Right cardiac atrium (tissue), 5 donors: ENCODE measurements at places on chromosomes 2 and 18. TPM values are rescaled to one million over a fixed set of nuclear protein-coding genes. Genes with fewer than 3 reads are reported as not detected.

DNA sequence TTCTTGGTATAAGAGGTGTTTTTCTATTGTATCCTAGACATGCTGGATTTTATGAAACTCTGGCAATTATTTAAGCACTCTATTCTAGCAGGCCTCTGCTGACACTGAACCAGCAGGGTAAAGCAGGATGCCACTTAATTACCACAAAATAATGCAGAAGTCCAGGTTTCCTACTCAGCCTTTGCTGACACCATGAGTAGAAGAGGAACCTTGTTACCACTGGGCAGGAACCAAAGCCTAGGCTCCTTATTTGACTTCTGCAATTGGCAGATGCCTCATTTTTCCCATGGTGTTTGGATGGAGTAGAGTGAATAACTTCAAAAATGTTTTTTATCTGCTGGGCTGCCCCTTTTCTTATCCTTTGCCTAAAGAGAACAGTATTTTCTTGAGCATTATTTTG is 60.8 kb downstream of the THNSL2 start:
- DNase-seq = no peak

- no peak for DNase-seq
These were observed 724.6 kb upstream of the SALL3 start for GRCh38 chr18:78255013-78255412.

ZFP36L2 gene
- total RNA-seq = 66.4 TPM

- DNase-seq = no peak
These were observed 35.4 kb downstream of the CFAP221 start for GRCh38 chr2:119579424-119580295.

GRCh38 chr18:52339891-52340371 is at the start of gene DCC:
DCC (plus strand) TSS chr18:52340197; CDS start chr18:52340788, 591 bp downstream.
- no peak for DNase-seq

- DNase-seq = no peak
These were observed 65.8 kb downstream of the BOD1L2 start for GRCh38 chr18:57212678-57213077.

GRCh38 chr2:211957799-211958198 is 580.8 kb downstream of the ERBB4 start:
- no peak for DNase-seq

DNA sequence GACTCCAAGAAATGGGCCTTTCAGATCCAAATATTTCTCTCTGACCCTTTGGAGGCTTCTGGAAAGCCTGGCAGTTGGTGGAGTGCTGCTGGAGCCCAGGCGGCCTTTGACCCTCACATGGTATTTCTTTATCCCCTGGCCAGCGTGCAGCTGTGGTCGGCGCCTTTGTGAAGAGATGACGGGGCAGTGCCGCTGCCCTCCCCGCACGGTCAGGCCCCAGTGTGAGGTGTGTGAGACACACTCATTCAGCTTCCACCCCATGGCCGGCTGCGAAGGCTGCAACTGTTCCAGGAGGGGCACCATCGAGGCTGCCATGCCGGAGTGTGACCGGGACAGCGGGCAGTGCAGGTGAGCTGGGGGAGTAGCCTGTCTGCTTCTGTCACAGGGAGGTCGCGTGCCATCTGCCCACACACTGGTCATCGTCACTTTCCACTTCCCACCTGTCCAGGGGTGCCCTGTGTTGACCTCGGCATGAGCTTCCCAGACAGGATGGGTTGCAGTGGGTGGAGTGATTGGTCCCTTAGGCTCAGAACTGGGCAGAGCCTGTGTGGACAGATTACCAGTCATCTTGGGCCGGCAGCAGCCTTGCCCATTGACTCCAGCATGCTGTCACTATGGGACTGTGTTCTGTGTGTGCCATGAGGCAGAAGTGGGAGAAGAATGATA is 158.2 kb downstream of the LAMA3 start:
- no peak for DNase-seq

GRCh38 chr2:188787658-188788240 is 186.4 kb upstream of the COL3A1 start:
- DNase-seq = no peak

DNA sequence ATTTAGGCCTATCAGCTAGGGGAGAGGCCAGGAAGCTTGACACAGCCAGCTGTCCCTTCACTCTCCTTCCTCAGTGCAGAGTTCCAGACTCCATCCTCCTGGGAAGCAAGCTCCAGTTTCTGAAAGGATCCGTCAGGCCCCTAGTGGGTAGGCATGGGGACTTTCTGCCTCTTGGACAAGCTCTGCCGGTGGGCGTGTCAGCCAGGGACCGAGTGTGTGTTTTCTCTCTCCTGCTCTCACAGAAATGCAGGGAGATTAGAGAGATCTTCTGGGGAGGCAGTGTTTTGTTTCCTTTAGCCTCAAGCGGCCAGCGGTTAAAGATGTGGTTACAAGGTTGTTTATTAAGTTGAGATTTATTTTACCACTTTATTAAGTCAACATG is 29.9 kb upstream of the OTOS start:
- DNase-seq = no peak

CPO gene
- 0.42 TPM for total RNA-seq

IL36G gene
- not detected for total RNA-seq

GRCh38 chr2:97998431-97999005 is 2.8 kb upstream of the TMEM131 start:
- DNase-seq = no peak

PARD6G gene
- total RNA-seq = 4.1 TPM

CCDC121 gene
- 3.1 TPM for total RNA-seq

DNA sequence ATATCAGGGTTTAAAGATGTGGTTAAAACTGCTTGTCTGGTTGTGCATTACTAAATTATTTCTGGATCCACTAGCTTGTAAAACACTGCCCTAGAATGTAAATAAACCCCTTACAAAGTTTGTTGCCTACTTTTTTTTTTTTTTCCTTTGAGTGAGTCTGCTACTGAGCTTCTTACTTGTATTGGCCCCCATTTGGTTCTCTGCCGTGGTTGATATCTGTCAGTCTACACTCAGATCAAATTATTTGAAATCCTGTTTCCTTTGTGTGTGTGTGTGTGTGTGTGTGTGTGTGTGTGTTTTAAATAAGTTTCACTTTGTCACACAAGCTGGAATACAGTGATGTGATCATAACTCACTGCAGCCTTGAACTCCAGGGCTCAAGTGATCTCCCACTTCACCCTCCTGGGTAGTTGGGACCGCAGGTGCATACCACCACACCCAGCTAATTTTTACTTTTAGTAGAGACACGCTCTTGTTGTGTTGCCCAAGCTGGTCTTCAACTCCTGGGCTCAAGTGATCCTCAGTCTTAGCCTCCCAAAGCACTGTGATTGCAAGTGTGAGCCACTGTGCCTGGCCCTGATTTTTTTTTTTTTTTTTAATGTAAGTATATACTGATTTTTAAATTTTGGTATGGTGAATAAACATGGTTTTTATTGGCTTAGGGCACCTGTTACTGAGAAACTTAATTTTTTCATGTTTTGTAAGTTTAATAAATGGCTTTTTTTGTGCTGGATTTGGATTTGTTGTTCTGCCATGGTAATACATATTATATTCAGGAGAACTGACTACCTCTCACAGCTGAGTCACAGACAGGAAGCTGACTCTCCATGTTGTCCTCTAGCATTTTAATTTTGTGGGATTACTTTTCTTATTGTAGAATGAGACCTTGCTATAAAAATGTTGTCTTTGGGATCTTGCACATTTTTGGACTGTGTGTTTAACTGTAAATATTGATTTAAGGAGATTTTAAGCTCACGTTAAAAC is 48.5 kb downstream of the MAP4K4 start:
- DNase-seq = no peak

GRCh38 chr2:225821351-225821750 is 421.8 kb downstream of the NYAP2 start:
- no peak for DNase-seq

POTEE gene
- total RNA-seq = 0.68 TPM

GRCh38 chr2:218755567-218756404 is 26.2 kb upstream of the CYP27A1 start:
- DNase-seq = no peak

DNA sequence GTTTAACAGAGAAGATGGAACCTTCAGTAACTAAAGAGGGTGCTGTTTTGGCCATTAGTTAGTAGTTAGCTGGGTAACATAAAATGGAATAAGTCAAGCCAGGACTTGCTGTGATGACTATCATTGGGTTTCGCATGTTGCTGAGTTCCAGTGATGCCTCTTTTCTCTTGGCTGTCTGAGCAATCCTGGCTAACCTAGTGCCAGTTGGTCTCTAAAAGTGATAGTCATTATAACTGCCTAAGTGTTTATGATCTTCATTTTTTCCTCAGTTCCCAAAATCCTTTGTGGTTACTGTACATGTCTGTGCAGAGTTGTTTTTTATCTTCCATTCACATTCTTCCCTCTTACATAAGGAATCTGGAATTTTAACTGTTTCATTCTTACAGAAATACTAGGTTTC is 33.4 kb downstream of the WDR43 start:
- DNase-seq = no peak

DNA sequence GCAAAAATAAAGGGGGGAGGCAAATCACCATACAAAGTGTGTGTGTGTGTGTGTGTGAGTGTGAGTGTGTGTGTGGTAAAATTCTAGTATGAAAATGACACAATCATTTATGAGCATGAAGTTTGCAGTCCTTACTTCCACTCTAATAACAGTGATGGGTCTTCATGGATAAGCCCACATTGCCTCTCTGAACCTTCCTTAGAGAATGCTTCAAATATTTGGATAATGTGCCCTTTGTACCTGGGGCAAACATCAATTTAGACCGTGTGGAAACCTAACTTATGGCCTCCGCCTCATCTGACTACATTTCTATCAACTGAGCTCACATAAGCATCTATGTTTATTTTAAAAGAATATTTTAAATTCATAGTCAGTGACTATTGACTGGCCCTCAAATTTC is 3.7 kb downstream of the SCN9A start:
- DNase-seq = no peak

DNA sequence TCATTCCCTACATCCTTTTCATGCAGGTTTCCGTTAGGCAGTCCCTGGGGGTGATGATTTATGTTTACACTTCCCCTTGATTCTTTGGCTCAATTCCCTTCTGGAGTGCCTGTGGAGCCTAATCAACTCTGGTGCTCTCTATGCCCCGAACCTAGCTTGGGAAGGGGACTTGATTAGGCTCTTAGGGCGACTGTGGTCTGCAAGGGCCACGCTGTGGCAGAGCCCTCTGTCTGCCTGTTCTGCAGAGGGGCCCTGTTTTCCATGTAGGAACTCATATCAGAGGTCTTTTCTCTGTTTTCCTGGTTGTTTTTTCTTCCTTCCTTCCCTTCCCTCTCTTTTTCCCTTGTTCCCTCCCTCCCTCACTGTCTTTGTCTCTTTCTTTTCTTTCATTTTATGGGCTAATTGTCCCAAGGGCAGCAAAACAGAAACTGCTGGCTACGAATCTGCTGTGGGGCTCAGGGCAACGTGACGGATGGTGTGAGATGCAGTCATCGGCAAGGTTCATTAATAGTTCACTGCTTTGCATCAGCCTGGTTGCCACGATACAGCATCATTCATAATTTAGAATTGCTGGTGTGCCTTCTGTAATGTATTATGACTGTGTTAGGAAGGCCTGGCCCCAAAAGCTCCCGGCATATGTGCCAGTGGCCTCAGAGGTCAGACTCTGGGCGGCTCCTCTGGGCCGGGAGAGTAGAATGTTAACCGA is 134.5 kb downstream of the NAPG start:
- peak; percentile 65 for DNase-seq

- DNase-seq = peak; percentile 25
These were observed 150.6 kb downstream of the AGPS start for GRCh38 chr2:177543007-177543760.

CAPN14 gene
- total RNA-seq = 0.11 TPM

GRCh38 chr2:210991107-210991506 is 434.7 kb downstream of the CPS1 start:
- DNase-seq = no peak

DNA sequence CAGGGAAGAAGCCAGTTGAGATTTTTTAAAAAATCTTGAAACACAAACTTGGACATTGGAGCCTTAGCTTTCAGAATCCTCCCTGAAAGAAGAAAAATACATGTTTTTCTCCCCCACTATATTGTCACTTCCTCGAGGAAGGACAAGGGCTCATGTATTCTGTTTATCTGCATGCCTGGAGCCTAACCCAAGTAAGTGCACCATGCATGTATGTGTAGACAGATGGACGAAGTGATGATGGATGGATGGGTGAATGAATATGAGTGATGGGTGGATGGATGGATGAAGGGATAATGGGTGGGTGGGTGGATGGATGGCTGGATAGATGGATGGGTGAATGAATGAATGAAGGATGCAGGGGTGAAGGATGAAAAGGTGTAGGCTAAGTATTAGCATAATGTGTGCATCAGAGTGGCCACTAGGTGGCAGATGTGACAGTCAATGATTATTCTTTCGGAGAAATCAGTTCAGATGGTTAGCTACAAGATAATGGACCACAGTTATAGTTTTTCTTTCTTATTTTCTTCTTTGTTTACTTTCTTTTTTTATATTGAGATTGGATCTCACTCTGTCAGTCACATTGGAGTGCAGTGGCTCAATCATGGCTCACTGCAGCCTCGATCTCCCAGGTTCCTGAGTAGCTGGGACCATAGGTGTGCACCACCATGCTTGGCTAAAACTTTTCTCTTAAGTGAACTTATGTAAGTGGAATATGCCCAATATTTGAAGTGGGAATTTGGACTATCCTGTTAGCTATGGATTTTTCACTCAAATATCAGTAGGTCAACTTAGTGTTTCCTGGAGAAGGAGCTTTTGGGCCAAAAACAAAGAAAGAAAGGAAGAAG is 18.5 kb upstream of the CCDC93 start:
- no peak for DNase-seq

- no peak for DNase-seq
These were observed 41.5 kb downstream of the CHN1 start for GRCh38 chr2:174963437-174964400.

GRCh38 chr2:13067508-13067907 is 350.8 kb downstream of the TRIB2 start:
- no peak for DNase-seq

DNA sequence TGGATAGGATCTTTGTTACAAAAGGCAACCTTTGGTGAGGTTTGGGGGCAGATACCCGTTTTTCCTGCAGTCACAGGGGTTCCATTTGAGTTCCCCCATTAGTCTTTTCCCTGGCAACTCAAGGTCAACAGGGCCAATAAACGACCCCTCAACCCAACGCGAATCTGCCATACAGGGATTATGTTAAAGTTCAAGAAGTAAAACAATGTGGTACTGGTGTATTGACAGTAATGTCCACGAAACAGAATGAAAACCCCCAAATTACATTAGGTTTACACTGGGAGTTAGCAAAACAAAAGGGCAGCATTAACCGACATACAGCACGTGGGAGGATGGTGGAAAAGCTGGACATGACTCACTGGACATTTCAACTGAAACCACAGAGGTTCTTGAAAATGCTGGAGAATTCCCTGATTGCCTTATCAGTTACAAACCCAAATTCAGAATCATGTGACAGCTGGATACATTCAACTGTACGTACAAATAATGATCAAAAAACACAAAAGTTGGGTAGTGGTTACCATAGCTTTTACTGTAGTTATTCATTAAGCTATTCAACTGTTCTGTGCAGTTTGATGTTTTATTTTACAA is 4.9 kb upstream of the IMP4 start:
- DNase-seq = no peak

GRCh38 chr18:69871363-69871762 is 76.3 kb downstream of the CD226 start:
- no peak for DNase-seq

DNA sequence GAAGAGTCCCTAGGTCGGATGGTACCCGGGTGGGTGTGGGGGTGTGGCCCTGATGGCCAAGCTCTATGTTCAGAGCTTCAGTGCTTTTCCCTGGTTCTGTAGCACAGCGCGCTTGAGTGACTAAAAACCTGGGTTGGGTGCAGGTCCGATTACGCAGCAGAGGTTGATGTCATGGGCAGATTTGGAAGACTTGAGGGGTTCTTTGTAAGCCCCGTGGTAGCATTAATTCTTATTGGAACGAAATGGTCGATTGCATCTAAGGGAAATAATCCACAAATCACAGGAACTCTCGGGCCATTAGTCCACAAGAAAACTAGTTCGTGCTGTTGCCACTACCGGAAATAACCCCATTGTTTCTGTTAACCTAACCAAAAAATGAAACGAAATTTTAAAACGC is 9.0 kb downstream of the HOXD8 start:
- DNase-seq = no peak
